Hair follicular keratinocyte (primary cell): ENCODE measurements at places on chromosomes 12 and 14. TPM values are rescaled to one million over a fixed set of nuclear protein-coding genes. Genes with fewer than 3 reads are reported as not detected.

The PRICKLE1 gene
- 3.6 and 4.5 TPM in 2 replicates for total RNA-seq

The SMAGP gene
- 21.9 and 23.0 TPM in 2 replicates for total RNA-seq

The KRT71 gene
- not detected in 2 replicates for total RNA-seq

The MAP4K5 gene
- 38.1 and 64.1 TPM in 2 replicates for total RNA-seq

The DACT1 gene
- under 0.01 TPM in 1 of 2 replicates, not detected in the other for total RNA-seq

The USP5 gene
- 62.9 and 69.8 TPM in 2 replicates for total RNA-seq

The FGD4 gene
- 8.9 and 14.4 TPM in 2 replicates for total RNA-seq

The RPL6 gene
- 2,076 and 2,203 TPM in 2 replicates for total RNA-seq
